Sigmoid colon (tissue), 7 donors: ENCODE measurements at places on chromosomes 7 and 10.

GRCh38 chr7:131606346-131607290, 50.2 kb upstream of the PODXL start:
- DNase-seq = no peak

GRCh38 chr10:65320236-65321026, 1605.4 kb upstream of the LRRTM3 start:
- DNase-seq = no peak

DNA sequence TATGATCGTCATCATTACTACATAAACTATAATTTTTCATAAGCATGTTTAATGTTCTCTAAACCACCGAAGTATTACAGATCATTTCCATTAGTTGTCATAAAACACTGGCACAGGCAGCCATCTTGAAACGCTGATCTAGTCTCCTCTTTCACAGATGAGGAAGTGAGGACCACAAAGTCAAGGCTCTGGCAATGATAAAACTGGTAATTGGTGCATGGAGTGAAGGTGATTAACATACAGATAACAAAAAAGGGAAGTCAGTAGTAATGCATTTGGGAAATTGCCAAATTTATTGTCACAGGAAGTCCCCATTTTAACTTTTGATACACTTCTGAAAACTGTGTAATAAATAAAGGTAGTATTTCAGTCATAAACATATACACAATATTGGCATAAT, 49.3 kb downstream of the FBXL13 start:
- DNase-seq = no peak

- DNase-seq = no peak
Observed at GRCh38 chr7:132169730-132170129, 406.5 kb downstream of the PLXNA4 start.

DNA sequence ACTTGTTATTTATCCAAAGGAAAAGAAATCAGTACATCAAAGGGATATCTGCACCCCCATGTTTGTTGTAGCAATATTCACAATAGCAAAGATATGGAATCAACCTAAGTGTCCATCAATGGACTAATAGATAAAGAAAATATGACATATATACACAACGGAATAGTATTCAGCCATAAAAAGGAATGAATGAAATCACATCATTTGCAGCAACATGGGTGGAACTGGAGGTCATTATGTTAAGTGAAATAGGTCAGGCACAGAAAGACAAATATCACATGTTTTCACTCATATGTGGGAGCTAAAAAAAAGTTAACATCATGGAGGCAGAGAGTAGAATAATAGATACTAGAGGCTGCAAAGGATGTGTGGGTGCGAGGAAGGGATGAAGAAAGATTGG, 25.0 kb upstream of the KAT6B start:
- no peak for DNase-seq

- DNase-seq = no peak
Observed at GRCh38 chr7:56046721-56047445, 4.4 kb downstream of the PSPH start.

DNA sequence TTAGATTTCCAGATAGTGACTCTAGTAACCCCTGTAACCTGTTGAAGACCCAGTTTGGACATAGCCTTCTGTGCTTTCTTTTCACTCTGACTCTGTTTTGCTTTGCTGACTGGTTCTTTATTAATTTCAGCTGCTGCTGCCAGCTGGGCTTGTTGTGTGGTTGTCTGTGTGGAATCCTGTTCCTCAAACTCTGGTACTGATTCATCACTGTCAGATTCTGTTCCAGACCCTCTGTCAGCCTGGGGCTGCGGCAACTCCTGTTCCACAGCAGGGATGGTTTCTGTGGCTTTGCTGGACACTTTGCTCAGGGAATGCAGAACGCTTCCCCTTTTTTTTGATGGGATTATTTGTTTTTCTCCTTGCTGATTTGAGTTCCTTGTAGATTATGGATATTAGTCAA, 104.9 kb downstream of the SEC23IP start:
- no peak for DNase-seq

GRCh38 chr7:2063563-2064260, 169.0 kb downstream of the MAD1L1 start:
- no peak for DNase-seq
